ENCODE measurements at places on chromosomes 4 and X.

- no peak for DNase-seq
These were observed 125.8 kb upstream of the LNX1 start for GRCh38 chr4:53717064-53717549.

GRCh38 chr4:111228874-111229273 is 606.0 kb upstream of the PITX2 start:
- DNase-seq = no peak

- DNase-seq = no peak
These were observed 283.7 kb downstream of the PACRGL start for GRCh38 chr4:20983763-20984575.

GRCh38 chr4:174216799-174217272 is 66.6 kb downstream of the FBXO8 start:
- no peak for DNase-seq

DNA sequence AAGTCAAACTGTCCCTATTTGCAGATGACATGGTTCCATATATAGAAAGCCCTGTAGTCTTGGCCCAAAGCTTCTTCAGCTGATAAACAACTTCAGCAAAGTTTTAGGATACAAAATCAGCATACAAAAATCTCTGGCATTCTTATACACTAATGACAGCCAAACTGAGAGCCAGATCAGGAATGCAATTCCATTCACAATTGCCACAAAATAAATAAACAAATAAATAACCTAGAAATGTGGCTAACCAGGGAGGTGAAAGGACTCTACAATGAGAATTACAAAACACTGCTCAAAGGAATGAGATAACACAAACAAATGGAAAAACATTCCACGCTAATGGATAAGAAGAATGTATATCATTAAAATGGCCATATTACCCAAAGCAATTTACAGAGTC is 52.9 kb upstream of the CXCL8 start:
- DNase-seq = no peak

GRCh38 chr4:10164877-10165283 is 48.3 kb upstream of the WDR1 start:
- DNase-seq = no peak

DNA sequence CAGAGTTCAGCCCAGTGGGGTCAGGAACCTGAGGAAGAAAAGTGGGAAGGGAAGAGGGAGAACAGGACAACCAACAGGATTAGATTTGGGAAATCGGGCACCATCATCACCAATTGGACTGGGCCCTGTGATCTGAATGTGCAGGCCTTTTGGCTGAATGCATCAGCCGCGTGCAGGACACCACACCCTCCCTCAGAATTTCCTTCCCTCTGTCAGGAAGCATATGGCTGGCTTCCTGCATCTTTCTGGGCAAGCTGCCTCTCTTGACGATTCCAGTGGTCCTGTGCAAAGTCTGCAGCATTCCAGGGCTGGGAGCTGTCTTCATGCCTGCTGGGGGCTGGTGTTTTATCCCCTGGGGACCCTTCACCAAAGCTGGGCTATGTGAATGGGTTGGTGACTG is 16.4 kb downstream of the MAGEA4 start:
- no peak for DNase-seq

- DNase-seq = no peak
These were observed 130.0 kb upstream of the MBNL3 start for GRCh38 chrX:132618810-132619209.

- no peak for DNase-seq
These were observed 481.0 kb downstream of the SPRY1 start for GRCh38 chr4:123877551-123877950.

DNA sequence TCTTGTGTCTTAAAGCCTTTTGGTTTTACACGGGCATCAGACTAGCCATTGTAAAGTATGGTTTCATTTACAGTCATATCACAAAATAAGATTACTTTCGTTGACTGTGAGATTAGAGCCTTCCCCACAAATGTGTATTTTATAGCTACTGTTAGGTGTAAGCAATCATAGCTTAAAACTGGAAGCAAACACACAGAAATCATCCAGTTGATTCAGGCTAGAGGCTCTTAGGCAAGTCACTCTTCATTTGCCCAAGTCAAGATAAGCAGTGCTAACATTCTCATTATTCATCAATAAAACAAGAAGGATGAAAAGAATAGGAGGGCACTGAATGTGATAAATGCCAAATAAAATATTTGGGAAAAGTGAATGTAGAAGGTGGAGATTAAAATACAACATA is 448.7 kb upstream of the FAM241A start:
- DNase-seq = no peak

GRCh38 chr4:58274553-58274952 is 1164.4 kb upstream of the IGFBP7 start:
- no peak for DNase-seq

DNA sequence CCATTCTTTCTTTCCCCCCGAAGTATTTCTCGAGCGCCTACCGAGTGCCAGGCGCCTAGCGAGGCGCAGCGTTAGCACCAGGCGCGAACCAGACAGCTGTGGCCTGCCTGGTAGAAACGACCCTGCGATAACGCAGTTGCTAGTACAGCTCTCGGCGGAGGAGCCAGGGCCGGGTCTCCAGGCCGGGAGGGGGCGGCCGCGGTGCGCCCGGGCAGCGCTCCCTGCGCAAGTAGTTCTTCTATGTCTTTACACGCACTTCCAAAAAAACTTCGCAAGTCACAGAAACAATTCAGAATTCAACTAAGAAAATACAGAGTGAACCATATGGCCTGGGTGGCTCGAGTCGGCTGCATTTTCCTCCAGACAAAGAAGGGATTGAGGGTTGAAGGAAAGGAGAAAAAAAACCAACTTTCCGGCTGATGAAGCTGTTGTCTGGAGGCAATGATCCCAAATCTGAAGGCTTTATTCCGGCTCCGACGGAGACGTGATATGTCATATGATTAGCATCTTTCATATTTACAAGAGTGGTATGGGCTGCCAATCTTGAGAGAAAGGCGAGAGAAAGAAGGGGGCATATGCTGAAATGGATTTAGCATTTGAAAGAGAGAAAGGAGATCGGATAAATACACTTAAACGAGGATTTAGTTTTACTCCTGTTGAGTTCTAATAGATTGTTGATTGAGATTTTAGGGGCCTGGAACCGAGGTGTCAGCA is 7.2 kb upstream of the NEUROG2 start:
- DNase-seq = no peak

Data from BJ (cell line).